Smooth muscle cell of the pulmonary artery (primary cell): ENCODE measurements at places on chromosomes 2 and 18. TPM values are rescaled to one million over a fixed set of nuclear protein-coding genes. Genes with fewer than 3 reads are reported as not detected.

PCARE gene
- total RNA-seq = not detected in 2 replicates

HDAC4 gene
- 16.6 and 17.7 TPM in 2 replicates for total RNA-seq

PSMG2 gene
- total RNA-seq = 35.8 and 41.8 TPM in 2 replicates

RAX gene
- not detected in 2 replicates for total RNA-seq

PECR gene
- 14.0 and 17.8 TPM in 2 replicates for total RNA-seq

OBSL1 gene
- total RNA-seq = 57.9 and 64.4 TPM in 2 replicates

C2orf72 gene
- 3.3 and 6.3 TPM in 2 replicates for total RNA-seq

AKAIN1 gene
- total RNA-seq = not detected in 2 replicates

SLC9A2 gene
- not detected in 2 replicates for total RNA-seq

CCL20 gene
- 0.13 TPM in 1 of 2 replicates, not detected in the other for total RNA-seq

SPP2 gene
- not detected in 2 replicates for total RNA-seq

TMEM37 gene
- 0.10 TPM in 1 of 2 replicates, not detected in the other for total RNA-seq

GCG gene
- total RNA-seq = not detected in 2 replicates

VWA3B gene
- total RNA-seq = not detected in 2 replicates
